Stimulated activated CD8-positive, alpha-beta memory T cell treated with anti-CD3 and anti-CD28 coated beads, Interleukin-7, amount 100 ng/mL, for 24 hours (primary cell): ENCODE measurements at places on chromosomes 1 and 21.
A peak's percentile ranks its signal among the peaks of the same experiment; 100 is the strongest.

DNA sequence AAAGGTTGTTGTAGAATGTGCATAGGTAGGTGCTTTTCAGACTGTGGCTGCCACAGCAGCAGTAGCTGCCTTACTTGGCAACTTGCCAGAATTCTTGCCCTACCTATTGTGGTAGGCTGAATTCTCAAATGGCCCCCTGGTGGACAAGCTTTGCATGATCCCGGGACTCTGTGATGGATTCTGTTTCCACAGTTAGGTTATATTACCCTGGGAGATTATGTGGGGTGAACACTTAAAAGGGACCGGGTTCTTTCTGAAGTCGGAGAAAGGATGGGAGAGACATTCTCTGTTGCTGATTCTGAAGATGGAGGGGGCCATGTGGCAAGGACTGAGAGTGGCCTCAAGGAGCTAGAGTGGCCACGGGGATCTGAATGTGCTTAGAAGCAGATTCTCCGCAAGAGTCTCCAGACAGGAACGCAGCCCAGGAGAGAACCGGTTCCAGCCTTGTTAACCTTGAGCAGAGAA, 32.1 kb upstream of the KCNE1 start:
- DNase-seq, result no peak

DNA sequence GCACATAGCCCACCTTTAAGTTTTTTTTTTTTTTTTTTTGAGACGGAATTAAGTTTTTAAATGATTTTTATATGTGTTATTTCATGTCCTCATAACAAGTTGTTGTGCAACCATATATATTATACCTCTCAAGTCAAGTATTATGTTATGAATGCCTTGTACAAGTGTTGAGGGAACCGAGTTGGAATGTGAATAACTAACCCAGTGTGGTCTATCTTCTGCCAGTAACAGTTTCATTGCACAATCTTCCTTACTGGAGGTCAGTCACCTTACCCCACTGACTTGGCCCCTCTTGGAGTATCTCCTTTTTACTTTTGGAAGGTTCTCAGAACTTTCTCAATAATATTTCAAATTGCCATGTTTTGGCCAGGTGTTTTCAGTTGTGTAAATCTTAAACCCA, 201.9 kb downstream of the CACNA1E start:
- no peak for DNase-seq

- DNase-seq, result no peak
These were observed 65.8 kb upstream of the RAB4A start for GRCh38 chr1:229204921-229205777.

- DNase-seq, result no peak
These were observed 18.0 kb downstream of the BMP8A start for GRCh38 chr1:39509360-39510009.

- no peak for DNase-seq
These were observed 110.8 kb upstream of the RUNX1 start for GRCh38 chr21:35159881-35160280.

GRCh38 chr1:177909416-177909815, 60.4 kb downstream of the SEC16B start:
- DNase-seq, result no peak

DNA sequence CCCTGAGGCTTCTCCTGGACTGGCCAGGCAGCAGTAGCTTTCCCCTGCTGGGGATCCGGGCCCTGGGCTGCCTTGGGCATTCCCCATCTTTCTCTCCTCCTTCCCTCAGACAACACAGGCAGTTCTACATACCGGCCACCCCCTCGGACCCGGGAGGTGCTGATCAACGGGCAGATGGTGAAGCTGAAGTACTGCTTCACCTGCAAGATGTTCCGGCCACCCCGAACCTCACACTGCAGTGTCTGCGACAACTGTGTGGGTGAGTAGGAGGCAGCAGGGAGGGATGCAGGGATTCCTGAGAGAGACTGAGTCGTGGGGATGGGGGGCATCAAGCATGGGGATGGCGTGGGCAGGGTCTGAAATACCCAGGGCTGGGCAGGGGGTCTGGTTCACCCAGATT, 14.4 kb upstream of the SFN start:
- DNase-seq, result no peak

DNA sequence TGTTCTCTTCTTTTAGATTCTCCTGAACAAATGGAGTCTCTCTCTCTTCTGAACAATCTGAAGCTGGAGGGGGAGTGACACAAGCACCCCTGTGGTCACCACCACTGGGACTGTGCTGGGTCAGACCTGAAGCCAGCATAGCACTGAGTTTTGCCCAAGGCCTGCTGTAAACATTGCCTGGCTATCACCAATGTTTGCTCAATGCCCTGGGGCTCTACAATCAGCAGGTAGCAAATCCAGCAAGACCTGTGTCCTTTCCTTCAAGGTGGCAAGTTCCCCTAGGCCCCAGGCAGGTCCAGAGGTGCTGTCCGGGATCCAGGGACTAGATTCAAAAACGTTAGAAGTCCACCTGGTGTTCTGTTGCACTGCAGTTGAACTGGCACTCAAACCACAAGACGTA, 282.8 kb upstream of the PROX1 start:
- DNase-seq, result no peak

- DNase-seq, result no peak
These were observed 152.0 kb upstream of the GRIK3 start for GRCh38 chr1:37186246-37186756.

GRCh38 chr1:11507309-11507708, 28.4 kb downstream of the DISP3 start:
- no peak for DNase-seq

DNA sequence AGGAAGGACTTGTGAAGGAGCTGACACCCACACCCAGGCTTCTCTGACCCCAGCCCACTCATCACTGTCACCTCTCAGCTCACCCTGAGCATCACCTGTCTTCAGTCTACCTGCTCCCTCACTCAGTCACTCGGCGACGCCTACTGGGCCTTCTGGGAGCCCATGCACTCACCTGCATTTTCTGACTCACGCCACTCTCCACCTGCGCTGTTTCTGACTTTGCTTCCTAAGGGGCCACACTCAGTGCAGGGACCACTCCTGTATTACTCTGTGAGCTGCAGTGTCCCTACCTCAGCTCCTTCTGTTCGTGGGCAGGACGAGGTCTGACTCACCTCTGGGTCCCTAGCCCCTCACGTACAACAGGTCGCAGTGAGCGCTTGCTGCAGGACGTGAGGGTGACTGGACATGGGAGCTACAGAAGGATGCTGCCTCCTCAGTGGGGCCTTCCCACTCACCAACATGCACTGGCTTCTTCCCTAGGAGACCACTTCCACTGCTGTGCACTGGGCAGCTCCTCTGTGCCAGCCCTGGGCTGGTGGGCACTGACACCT, 102.3 kb downstream of the GLIS1 start:
- DNase-seq, result no peak

DNA sequence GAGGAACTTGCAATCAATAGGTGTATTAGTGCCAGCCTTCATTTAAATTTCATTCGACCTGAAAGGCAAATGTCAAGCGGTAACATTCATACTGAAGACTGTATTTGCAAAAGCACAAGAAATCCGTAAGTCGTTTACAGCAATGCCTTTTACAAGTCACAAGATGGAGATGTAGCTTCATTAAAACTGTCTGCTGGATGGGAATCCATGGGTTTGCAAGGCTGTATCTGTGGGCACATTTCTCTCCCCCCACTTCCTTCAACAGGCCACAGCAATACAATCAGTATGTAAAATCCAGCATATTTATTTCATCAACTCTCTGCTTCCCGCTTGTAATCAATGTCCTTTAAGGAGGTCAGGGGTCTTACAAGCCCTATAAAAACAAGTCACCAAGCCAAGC, 147.1 kb downstream of the SLC45A1 start:
- DNase-seq, result no peak

DNA sequence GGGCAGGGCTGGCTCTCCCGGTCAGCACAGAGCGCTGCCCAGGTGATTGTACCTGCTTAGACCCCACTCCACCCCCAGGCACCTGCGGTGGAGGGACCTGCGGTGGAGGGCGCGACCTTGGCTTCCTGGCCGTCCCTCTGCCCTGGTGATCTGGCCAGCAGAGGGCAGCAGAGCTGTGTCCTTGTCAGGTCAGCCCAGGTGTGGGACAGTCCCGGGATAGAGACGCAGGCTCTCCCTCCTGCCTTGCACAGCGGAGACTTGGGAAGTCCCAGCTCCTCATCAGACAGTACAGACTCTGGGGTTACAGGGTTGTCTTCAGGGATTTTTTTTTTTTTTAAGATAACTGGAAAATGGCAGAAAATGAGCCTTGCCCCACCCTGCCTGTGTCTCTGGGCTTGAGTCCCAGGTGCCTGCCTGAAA, 10.0 kb downstream of the SLX9 start:
- DNase-seq, result peak; percentile 72

DNA sequence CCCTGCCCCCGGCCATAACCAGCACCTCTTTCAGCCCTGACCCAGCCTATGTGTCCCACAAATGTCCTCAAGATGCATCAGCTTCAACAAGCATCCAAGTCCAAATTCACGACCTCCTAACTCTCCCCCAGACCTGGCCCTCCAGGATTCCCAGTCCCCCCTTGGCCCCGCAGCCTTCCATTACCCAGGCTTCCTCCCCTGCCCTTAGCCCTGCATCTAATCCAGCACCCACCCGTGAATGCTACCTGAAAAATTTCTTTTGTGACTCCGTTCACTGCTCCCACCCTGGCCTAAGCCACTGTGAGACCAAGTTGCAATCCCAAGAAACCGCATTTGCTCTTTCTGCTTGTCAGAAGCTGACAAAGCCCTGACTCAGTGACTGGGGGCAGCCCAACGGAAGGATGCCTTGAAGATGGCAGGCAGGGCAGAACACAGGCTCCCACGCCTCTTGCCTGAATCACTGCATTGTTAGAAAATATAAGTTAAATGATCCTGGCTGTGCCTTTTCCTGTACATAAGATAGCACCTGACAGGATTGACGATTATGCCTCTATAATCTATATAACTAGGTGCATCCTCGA, 939 bp upstream of the MFAP2 start:
- no peak for DNase-seq

DNA sequence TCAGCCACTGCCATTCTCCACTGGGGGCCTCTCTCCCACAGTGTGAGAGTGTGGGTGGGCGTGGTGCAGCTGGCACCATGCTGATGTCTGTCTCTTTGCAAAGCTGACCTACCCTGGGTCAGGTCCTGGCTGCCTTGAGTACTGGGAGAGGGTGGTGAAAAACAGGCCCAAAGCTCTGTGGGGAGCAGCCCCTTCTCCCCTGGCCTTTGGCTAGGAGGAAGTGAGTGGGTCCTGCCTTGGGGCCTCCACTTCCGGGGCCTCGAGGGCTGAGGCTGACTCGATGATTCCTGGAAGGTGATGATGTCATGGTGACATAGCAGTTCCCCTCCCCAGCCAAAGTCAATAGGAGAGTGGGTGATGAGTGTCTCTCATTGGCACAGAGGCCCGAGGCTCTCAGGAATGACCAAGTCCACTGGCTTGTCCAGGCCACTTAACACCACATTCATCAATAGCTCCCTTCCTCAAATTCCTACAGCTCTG, 53.0 kb downstream of the IER5 start:
- peak; percentile 41 for DNase-seq

DNA sequence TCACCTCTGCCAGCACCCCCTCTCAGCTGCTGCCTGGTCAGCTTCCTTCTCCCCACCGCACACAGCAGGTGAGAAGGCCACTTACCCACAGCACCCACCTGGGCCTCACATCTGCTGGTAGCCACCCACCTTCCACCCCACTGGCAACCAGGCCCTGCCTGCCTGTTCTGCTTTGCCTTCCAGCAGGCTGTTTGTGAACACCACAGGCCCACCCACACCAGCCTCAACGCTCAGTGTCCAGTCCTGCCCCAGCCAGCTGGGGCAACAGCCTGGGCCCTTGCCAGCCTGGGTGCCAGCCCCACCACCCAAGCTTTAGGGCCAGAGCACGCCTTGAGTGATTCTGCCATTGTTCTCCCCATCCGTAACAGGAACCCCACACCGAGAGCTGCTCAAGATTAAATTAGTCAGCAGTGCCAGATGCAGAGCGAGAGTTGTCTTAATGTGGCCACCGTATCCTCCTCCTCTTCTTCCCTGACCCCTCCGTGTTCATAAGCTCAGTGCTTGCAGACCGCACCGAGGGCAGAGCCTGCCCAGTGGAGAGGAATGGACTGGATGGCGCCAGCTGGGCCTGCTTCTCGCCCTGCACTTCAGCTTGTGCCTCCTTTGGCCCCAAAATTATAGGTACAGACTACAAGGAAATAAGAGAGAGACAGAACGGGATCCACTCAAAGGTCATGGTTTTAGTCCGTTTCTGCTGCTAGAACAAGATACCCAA, 120.3 kb upstream of the COL6A1 start:
- DNase-seq, result no peak

GRCh38 chr1:192824511-192824910, 15.7 kb downstream of the RGS2 start:
- DNase-seq, result no peak

GRCh38 chr1:184935920-184936798, 38.1 kb downstream of the NIBAN1 start:
- no peak for DNase-seq

- DNase-seq, result no peak
These were observed 4.0 kb upstream of the GBP5 start for GRCh38 chr1:89276690-89277089.

DNA sequence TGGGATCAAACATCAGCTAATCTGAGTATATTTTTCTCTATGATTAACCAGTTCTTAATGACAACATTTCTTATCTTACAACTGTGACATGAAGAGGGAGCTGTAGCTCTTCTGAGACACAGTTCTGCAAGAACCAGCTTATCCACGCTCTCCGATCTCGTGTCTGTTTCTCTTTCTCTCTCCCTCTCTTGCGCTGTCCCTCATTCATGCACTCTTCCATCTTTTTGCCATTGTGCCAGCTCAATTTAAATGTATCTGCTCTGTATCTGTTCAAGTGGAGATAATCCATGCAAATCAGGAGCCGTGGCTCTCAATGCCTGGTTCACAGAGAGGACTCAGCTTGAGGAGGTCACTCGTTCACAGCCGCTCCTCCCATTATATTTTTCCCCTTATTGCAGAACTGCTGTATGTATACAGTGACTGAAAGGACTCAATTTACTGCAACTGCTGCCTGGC, 494.7 kb upstream of the ADGRL2 start:
- DNase-seq, result no peak

- peak; percentile 17 for DNase-seq
These were observed at the start of gene PTGER3 for GRCh38 chr1:71047635-71048607. TSS of gene PTGER3 (minus strand) at chr1:71047816. CDS start at chr1:71047577, 239 bp downstream.

- peak; percentile 9 for DNase-seq
These were observed 11.6 kb upstream of the KCNJ15 start for GRCh38 chr21:38244885-38245869.

DNA sequence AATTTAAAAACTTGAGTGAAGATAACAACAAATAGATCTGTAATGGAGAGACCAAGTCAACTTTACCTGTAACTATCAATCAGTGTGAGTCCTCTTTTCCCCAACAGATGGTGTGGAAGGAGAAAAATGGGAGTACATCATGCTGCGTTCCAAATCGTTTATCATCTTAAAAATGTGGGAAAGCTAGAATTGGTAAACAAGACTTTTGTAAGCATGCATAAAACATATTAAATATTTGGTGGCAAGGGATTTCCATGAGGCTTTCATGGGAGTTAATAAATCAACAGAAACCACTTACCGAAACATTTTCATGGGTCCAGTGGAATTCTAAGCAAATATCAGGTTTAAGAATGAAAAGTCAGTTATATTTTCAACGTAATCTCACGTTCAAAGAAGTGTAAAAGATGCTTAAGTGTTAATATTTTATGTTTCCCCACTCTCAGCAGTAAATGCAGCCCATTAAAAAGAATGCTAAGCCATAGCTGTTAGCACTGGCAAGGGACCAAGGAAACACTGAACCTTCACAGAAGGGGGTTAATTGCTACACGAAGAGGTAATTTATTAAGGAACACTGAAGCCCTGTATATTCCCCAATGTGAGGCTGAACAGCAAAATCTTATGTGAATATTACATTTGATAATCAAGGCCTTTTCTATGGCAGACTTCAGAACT, 117.0 kb downstream of the ZC3H11B start:
- no peak for DNase-seq
